ENCODE measurements at places on chromosomes 11 and 22. TPM values are rescaled to one million over a fixed set of nuclear protein-coding genes. Genes with fewer than 3 reads are reported as not detected.

Gene PANX3
- total RNA-seq, result not detected

Gene BARX2
- total RNA-seq, result 3.4 TPM

Gene PAMR1
- total RNA-seq, result 12.7 TPM

Gene SMTNL1
- total RNA-seq, result not detected

Gene DDTL
- total RNA-seq, result 2.9 TPM

Gene CCDC88B
- 3.9 TPM for total RNA-seq

Gene TMEM132A
- total RNA-seq, result 97.8 TPM

Gene AIFM3
- total RNA-seq, result 4.0 TPM

Gene SCUBE2
- 1.3 TPM for total RNA-seq

Gene TMPRSS13
- total RNA-seq, result 0.70 TPM

Gene ANGPTL5
- not detected for total RNA-seq

Gene MMP27
- total RNA-seq, result not detected

Gene ABCC8
- not detected for total RNA-seq

Gene ANO5
- not detected for total RNA-seq

Gene PKP3
- total RNA-seq, result 373 TPM

Gene BUD13
- 8.5 TPM for total RNA-seq

Gene NXPE2
- total RNA-seq, result not detected

Gene UPK2
- 0.30 TPM for total RNA-seq

Gene FAM180B
- not detected for total RNA-seq

Gene MRGPRX4
- total RNA-seq, result 0.55 TPM

Gene RIMBP3C
- total RNA-seq, result not detected

Gene ADORA2A
- 0.49 TPM for total RNA-seq

Gene OR6T1
- not detected for total RNA-seq

Gene CHRM1
- not detected for total RNA-seq

Measured in hair follicular keratinocyte (primary cell).